ENCODE measurements at places on chromosomes 3 and 15.
A peak's percentile ranks its signal among the peaks of the same experiment; 100 is the strongest.

GRCh38 chr3:160374472-160374871 lies 24.6 kb downstream of the IFT80 start:
- DNase-seq: no peak

DNA sequence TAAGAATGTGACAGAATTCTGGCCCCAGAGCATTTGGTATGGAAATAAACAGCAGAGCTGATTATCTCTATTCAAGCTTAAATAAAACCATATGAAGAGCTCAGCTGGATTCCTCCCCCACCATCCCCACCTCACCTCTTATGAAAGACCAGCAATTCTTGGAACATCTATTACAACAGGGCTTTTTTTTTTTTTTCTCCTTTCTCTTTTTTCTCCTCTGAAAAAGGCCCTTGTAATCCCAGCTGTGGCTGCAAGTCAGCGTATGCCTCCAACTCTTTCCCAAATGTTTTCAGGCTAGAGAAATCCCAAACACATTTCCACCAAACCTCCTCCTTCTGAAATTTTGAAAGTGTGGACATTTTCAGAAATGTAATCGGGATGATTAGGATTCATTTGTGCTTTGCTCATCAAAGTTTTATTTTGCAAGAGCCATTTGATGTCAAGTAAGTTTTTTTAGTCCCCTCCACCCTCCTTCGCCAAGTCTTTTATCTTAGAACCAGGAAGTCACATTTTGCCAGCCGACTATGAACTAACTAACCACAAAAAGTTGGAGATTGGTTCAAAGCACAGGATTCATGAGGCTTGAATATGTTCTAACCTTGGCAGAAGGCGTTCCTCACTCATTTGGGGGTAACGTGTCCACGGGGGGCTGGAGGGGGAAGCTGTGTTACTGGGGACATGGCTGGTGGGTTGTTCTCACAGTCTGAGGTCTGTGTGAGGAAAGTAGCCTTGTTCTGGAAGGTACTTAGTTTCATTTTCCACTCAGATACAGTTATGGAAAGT lies 142.0 kb upstream of the PDZRN3 start:
- no peak for DNase-seq

DNA sequence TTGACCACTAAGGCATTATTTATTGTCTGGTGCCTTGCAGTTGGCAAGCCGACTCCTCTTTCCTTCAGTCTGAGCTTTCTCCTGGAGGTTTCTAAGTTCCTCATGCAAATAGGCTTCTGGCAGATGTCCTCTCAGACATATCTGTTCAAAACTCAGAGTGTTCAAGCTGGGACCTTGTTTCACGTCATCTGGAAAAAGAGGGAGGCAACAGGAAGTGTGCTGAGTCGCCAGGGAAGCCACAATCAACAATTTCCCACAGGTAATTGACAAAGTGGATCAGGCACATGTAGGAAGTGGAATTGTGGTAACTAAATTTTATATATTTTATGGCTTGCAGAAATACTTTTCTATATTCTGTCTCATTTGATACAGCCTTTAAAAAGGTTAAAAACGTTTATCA lies 14.6 kb downstream of the SCG5 start:
- no peak for DNase-seq

GRCh38 chr15:45064386-45064785 lies 41.4 kb downstream of the SORD start:
- DNase-seq: no peak

GRCh38 chr3:131988209-131988608 lies 46.6 kb downstream of the CPNE4 start:
- DNase-seq: no peak

- no peak for DNase-seq
These were observed 219.3 kb downstream of the ZBBX start for GRCh38 chr3:167160781-167161180.

DNA sequence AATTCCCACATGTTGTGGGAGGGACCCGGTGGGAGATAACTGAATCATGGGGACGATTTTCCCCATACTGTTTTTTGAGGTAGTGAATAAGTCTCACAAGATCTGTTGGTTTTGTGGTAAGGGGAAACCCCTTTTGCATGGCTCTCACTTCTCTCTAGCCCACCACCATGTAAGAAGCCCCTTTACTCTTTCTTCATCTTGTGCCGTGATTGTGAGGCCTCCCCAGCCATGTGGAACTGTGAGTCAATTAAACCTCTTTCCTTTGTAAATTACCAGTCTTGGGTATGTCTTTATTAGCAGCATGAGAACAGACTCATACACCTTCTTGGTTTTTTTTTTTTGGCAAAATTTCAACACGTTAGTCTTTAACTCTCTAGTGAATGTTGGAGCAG lies 18.1 kb downstream of the ARL8B start:
- DNase-seq: peak; percentile 96

GRCh38 chr3:39414421-39414907 lies 7.9 kb downstream of the RPSA start:
- DNase-seq: no peak

DNA sequence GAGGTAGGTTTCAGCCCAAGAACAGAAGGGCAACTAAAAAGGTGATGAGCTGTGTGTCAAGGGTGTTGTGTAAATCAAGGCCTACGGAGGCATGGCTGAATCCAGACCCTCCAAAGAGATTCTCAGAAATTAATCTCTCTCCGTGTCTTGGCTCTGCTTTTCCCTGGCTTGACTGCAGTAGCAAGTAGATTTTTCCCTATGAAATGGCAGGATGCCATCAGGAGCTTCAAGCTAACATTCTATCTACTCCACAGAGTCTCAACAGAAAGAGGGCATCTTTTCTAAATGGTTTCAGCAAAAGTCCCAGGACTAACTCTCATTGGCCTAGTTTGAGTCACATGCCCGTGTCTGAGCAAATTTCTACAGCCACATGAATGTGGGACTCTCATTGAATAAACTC lies 58.3 kb downstream of the LSM3 start:
- DNase-seq: no peak

DNA sequence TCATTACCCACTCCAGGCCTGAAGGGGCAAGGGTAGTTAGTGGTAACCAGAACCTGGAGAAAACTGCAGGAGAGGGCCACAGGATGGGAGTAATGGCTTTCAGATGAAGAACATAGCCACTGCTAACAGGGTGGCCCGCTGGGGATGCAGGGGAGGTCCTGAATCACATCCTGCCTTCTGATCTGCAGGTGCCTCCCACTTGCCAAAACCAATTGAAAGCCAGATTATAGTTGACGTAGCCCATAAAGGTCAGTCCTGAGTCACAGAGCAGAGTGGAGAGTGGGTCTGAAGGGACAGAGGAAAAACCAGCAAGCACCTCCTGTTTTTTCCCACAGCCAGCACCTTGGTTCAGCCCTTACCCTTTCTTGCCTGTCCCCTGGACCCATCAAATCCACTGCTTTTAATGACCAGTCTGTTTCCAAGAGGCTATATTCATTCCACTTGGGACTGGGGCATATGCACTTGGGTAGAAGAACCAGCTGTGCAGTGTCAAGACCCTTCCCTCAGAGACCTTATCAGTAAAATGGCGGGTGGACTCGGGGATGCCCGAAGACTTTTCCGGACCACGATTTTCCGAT lies 646 bp upstream of the SLC35G2 start:
- peak; percentile 11 for DNase-seq

DNA sequence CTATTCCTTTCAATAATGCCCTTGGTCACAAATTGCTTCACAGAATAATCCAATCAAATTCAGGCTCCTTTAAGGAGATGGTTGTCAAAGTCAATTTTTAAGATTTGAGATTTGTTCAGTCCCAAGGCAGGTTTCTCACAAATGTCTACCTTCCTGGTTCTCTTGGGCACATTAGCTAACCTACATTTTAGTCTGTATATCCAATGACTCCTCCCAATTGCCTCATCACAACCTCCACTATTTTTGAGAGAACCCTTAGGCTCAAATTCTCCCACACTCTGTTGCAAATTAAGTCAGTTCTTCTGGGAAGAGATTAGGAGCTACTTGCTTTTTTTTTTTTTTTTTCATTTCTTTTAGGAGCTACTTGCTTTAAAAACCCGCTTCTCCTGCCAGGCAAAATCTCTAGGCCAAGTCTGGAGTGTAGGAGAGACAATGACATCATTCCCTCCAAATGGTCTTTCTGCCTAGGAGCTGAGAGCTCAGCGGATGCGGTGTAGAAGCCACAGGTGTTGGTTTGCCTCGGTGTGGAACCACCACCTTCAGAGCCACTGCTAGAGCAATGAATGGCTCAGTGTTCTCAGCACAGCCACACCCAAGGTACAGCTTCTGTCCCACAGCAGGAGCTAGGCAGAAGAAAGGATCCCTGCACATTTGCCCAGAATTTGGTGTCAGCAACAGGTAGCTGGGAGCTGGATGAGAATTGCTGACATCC lies 10.0 kb upstream of the INO80 start:
- DNase-seq: no peak

GRCh38 chr15:91882858-91883586 lies 29.5 kb downstream of the SLCO3A1 start:
- no peak for DNase-seq

DNA sequence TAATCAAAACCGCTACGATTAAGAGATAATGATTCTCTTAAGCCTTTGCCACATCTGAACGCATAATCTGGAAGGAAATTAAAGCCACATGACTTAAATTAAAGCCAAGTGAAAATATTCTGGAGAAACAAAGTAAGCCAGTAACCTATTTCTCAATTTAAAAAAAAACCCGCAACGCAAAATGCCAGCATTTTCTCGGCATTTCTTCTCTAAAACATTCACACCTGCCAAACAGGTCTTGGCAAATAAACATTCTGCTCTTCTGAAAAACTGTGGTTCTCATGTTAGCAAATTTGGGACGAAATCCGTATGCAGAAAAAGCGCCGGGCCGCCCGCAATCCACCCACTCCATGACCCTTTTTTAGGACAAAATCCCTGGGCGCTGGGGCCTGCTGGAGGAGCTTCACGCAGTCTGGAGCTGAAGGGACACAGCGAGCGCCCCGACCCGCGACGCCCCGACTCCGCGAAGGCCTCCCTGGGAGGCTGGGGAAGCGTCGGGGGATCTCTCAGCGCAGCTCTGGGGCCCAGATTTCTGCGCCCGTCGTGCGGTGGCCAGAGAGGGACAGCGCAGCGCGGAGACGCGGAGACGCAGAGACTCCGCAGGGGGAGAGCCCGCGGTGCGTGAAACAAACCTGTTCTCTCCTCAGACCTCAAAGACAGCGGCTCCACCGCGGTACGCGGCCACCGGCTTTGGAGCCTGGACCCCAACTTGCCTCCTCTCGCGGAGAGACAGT lies 471 bp downstream of the NKIRAS1 start:
- DNase-seq: no peak

- no peak for DNase-seq
These were observed 71.1 kb downstream of the DNAJB8 start for GRCh38 chr3:128395500-128396162.

GRCh38 chr3:11909726-11910125 lies 63.0 kb upstream of the TAMM41 start:
- DNase-seq: no peak

DNA sequence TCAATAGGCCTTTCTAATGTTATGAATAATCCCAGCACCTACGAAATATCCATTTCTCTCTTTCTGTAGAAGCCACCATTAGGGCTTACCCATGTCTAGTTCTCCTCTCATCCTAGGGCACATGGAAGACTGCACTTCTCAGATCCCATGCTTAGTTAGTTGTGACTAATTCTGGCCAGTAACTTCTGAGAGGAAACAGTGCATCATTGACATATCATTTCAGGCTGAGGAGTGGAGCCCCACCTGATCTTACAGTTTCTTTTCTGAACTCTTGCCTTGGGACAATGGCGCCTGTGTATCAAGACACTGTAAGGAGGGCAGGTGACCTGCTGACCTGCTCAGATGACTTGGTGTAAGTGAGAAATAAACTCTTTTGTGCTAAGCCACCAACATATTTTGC lies 39.4 kb upstream of the TBL1XR1 start:
- no peak for DNase-seq

DNA sequence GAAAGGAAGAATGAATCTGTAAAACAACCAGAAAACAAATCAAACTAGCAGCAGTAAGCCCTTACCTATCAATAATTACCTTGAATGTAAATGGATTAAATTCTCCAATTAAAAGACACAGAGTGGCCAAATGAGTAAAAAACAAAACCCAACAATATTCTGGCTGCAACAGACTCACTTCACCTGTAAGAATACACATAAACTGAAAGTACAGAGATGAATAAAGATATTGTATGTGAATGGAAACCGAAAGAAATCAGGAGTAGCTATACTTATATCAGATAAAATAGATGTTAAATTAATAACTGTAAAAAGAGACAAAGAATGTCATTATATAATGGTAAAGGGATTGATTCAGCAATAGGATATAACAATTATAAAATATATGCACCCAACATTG lies 514.5 kb upstream of the DPPA4 start:
- DNase-seq: no peak
